ENCODE measurements at places on chromosomes 12 and 14.
A peak's percentile ranks its signal among the peaks of the same experiment; 100 is the strongest.

DNA sequence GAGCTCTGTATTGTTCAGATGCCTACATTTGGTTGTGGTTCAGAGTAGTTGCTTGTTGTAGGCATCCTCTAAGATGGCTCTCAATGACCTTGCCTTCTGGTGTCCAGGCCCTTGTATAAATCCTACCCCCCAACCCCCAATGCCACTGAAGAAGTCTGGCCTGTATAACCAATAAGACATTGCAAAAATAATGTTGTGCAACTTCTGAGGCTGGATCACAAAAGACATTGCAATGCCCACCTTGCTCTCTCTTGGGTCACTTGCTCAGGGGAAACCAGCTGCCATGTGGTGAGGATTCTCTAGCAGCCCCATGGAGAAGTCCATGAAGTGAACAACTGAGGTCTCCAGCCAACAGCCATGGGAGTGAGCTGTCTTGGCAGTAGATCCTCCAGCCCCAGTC, 234.0 kb upstream of the TBX3 start:
- DNase-seq, result no peak

GRCh38 chr12:3636328-3636727, 116.6 kb downstream of the CRACR2A start:
- DNase-seq, result no peak

- peak; percentile 39 for DNase-seq
Observed at GRCh38 chr12:109880938-109881337, 597 bp upstream of the GLTP start.

GRCh38 chr12:54549774-54550451, 512 bp downstream of the PDE1B start:
- peak; percentile 34 for DNase-seq

DNA sequence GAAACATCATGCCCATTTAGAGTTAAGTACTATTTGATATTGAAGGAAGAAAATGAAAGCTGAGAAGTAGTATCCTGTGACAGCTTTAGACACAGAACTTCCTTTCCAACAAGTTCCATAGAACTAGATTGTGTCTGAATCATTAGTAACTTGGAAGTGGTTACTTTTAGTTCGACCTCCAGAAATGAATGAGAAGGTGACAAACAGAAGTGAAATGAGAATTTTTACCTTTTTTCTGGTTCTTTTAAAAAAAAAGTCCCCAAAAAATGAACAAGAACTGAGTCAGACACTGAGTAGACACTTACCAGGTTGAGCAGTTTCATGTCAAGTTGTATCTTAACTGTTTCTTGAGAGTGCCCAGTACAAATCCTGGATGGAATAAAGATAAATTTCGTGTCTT, 3.0 kb downstream of the ATP6V0A2 start:
- DNase-seq, result no peak

GRCh38 chr14:31880935-31881334, 196.2 kb upstream of the ARHGAP5 start:
- DNase-seq, result no peak

DNA sequence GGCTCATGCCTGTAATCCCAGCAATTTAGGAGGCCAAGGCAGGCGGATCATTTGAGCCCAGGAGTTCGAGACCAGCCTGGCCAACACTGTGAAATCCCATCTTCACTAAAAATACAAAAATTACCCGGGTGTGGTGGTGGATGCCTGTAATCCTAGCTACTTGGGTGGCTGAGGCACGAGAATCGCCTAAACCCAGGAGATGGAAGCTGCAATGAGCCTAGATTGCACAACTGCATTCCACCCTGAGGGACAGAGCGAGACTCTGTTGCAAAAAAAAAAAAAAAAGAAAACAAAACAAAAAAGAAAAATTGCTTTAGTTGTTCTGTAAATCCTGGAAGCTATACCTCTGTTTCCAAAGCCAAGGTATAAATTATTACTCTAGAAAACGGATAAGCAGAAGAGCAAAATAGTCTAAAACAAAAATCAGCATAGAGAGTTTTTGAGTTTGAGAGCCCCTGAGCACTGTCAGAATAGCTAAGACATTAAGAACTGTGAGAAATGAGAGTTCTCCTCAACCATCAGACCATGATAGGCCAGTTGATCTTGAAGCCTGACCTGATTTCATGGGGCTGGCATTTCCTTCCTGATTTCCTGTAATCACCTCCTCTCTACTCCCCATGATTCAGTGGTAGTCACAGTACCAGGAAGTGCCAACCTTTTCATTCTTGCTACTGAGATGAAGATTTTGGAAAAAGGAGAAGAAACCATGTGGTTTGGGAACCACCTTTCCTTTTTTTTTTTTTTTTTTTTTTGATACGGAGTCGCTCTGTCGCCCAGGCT, 31.7 kb downstream of the ATP2A2 start:
- DNase-seq, result no peak

GRCh38 chr14:104392396-104393198, 187.0 kb upstream of the C14orf180 start:
- DNase-seq, result no peak

- no peak for DNase-seq
Observed at GRCh38 chr12:13026286-13026685, 17.9 kb upstream of the FAM234B start.

DNA sequence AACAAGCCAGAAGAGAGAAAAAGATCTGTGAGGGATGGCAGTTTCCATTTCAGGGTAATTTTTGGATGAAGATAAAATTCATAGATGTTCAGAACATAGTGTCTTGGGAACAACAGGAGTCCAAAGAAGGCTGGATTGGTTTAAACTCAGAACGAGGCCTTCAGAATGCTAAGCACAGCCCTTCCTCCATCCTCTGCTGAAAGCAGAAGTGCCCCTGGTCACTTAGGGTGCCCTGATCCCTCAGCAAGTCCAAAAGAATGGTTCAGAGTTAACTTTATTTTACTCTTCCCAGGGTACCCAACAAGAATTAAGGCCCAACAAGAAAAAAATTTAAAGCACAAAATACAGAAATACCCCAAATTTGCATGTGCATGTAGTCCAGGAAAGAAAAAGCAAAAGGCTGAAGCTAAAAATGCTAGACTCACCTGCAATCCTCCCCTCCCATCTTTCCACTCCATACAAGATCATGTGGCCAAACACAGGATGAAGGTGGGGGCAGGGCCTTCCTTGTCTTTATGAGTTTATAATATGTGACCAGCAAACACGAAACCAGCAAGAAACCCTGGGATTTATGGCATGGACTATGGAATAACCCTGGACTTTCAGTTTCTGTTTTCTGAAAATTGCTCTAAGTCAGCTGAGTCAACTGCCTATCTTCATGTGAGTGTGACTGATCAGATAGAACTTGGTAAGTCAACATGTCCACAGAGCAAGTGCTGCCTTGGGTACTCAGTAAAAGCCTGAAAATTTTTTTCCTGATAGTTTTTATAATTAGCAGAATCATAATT, 21.2 kb downstream of the MAX start:
- no peak for DNase-seq

GRCh38 chr12:124026755-124027745, 54.0 kb downstream of the ZNF664 start:
- no peak for DNase-seq

GRCh38 chr12:96015672-96016071, 19.5 kb upstream of the HAL start:
- DNase-seq, result peak; percentile 24

DNA sequence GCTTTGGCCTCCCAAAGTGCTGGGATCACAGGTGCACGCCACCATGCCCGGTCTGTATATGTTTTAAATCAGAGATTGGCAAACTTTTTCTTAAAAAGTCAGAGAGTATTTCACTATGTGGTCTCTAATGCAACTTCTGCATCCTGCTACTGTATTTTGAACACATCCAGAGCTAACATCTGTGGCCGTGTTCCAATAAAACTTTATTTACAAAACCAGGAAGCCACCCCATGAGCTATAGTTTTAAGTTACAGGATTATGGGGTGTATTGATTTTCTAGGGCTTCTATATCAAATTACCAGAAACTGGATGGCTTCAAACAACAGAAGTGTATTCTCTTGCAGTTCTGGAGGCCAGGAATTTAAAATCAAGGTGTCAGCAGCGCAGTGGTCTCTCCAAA, 5.3 kb upstream of the RBM19 start:
- no peak for DNase-seq

GRCh38 chr14:102471921-102472790, 37.4 kb downstream of the ANKRD9 start:
- DNase-seq, result no peak

GRCh38 chr12:32605326-32606095, 73.6 kb upstream of the DNM1L start:
- DNase-seq, result no peak

GRCh38 chr12:93855261-93855660, 178.1 kb downstream of the CRADD start:
- no peak for DNase-seq

DNA sequence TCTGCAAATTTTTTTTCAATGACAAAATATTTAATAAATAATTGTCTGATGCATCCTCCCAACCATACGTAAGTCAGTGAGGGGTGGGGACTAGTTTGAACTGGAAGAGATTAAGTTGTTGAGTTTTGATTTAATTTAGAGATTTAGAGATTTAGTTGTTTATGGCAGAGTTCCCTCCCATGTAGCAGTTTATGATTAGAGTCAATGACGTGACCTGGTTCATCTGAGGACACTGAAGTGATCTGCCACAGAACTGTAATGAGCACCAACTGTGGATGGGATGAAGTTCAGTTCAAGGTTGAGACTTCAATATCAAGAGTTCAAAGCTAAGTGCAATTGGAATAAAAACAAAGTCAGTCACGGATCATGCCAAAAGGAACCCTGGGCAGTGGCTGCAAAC, 609.3 kb downstream of the NOVA1 start:
- DNase-seq, result no peak

- no peak for DNase-seq
Observed at GRCh38 chr12:77429426-77429825, 364.1 kb upstream of the E2F7 start.

DNA sequence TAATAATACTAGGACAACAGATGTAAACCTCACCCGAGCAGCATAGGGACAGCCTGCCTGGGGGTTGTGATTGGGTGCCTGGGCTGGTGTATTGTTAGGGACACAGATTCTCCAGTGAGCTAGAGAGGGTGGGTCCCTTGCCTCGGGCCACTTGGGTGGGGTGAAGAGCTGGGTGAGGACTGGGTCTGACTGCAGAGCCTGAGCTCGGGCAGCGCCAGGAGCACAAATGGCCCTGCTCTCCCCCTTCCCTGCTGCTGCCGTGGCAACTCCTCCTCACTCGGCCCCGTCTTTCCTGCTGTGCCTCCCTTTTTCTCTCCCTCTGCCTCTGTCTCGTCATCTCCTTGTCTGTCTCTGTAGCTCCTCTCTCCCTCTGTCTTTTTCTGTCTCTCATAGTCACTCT, 115.4 kb downstream of the GLT1D1 start:
- peak; percentile 31 for DNase-seq

DNA sequence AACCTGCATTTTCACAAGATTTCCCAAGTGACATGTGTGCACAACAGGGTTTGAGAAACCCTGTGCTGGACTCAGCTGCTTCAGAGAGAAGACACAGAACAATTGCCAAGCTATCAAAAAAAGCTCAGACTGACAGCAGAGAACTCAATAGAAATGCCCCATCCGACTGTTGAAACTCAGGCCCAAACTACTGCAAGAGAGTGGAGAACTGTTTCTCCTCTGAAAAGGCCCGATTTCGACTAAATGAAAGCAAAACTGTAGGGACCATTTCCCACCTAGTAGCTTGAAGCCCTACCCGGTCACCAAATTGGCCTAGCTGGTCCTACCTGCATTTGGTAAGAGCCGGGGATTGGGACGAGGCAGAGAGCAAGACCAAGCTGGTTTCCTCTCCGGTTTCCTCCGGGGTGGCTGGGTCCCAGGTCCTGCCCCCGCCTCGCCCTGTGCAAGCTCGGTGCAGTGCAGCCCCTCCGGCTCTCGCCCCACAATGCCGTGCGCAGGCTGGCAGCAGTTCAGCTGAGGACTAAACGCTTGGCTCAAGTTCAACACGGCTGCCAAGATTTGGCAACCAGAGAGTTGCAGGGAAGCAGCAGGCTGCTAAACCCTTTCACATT, 1180.6 kb downstream of the VRK1 start:
- peak; percentile 91 for DNase-seq

DNA sequence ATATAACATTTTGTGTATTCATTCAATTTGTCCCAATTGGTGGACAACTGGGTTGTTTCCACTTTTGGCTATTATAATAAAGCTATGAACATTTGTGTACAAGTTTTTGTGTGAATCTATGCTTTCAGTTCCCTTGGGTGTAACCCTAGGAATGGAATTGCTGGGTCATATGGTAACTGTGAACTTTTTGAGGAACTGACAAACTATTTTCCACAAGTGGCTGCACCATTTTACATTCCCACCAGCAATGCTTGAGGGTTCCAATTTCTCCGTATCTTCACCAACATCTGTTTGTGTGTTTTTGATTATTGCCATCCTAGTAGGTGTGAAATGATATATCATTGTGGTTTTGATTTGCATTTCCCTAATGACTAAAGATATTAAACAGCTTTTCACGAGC, 13.0 kb downstream of the LPCAT3 start:
- no peak for DNase-seq

GRCh38 chr12:102962986-102963385, 5.5 kb downstream of the ASCL1 start:
- no peak for DNase-seq

DNA sequence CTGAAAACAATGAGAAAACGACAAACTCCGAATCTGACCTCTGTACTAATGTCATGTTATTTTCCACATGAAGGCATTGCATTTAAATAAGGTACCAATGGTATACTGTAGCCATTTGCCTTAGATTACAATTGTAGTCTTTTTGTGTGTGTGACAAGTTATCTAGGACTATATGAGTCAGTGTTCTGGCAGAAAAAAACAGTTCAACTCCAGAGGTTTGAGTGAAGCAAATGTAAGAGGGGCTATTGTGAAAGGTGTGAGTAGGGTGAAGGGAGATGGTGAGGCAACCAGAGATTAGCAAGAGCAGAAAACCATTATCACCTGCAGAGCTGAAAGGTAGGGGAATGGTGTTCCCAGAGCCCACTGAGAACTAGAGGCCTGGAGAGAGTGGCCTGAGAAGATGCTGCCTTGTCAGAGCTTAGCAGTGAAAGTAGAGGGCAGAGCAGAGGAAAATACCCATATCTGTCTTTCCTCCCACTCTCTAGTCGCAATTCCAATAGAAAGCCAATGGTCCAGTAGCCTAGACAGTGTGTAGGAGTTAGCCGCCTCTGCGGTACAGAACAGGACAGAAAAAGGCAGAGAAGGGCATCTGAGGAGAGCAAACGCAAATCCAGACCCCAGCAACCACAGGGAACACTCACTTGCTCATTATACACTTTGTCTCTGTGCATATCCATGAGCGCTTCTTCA, 112.2 kb downstream of the DYRK2 start:
- DNase-seq, result no peak

DNA sequence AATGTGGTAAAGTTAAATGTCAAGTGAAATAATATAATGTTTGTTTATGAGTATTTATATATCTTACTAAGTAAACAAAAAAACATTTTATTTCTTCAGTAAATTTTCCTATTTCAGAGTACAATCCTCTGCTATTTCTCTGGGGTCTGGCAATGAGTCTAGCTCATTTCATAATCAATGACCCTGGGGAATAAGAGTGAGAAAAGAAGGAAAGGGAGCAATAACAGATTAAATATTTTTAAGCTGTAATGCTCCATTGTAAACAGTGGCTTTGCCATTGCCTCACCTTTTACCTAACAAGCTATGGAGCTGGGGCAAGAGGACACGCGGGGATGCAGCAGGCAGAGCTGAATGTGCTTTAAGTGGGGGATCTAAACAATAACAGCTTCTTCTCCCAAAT, 1071.9 kb downstream of the FLRT2 start:
- DNase-seq, result no peak
